Stimulated activated CD4-positive, alpha-beta T cell treated with anti-CD3 and anti-CD28 coated beads, Interleukin-4, amount 100 ng/mL, for 1 hour (primary cell): ENCODE measurements at places on chromosomes 3 and 15.

DNA sequence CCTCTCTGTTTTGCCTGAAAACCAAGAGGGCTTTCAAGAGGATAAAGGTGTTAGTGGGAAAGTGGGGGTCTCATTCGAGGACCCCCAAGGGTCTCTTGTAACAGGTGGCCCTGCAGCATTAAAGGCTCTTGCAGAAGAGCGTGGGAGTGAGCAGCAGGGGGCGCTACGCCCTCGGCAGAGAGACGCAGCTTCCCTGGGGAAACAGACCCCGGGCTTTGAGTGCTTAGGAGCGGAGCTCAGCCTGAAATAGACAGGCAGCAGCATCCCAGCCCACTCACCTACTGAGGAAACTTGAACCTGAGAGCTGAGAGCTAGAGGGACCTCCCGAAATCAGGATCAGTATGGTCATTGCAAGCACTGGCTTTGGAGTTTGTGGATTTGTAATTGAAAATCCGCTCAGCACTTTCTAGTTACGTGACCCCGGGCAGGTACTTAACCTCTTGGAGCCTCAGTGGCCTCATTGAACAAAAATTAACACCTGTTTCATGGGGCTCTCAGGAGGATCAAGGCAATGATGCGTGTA is 25.7 kb downstream of the RPLP1 start:
- DNase-seq = peak; percentile 62

GRCh38 chr15:71295603-71296314 is 180.5 kb downstream of the THSD4 start:
- DNase-seq = no peak

GRCh38 chr15:95561463-95561862 is 769.0 kb upstream of the NR2F2 start:
- no peak for DNase-seq

DNA sequence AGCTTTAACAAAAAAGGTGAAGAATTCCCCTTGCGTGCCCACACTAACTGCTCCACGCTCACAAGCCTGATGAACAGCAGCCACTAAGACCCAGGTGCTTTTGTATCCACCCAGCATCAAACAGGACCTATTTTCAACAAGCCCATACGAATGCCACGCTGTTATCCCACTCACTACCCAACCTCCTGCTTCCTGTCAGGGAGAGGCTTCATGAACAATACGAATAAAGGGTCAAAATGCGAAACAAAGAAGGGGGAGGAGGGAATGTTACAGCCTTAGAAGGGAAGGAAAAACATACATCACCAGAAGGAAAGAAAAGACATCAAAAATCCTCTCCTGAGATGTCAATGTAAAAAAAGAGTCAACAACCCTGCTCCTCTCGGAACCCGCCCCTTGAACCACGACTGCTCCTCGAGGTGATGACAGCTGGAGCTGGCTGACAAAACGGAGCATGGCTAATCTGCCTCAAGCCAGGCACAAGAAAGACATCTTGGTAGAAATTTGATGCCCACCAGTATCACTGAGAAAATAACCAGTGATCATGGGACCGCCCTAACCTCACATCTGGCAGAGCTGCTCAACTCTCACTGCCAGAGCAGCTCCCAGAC is 9.7 kb downstream of the ERC2 start:
- no peak for DNase-seq

- DNase-seq = no peak
These were observed 338.1 kb downstream of the GAP43 start for GRCh38 chr3:115961380-115961779.

- DNase-seq = no peak
These were observed 14.0 kb downstream of the PYGO1 start for GRCh38 chr15:55574096-55574495.

DNA sequence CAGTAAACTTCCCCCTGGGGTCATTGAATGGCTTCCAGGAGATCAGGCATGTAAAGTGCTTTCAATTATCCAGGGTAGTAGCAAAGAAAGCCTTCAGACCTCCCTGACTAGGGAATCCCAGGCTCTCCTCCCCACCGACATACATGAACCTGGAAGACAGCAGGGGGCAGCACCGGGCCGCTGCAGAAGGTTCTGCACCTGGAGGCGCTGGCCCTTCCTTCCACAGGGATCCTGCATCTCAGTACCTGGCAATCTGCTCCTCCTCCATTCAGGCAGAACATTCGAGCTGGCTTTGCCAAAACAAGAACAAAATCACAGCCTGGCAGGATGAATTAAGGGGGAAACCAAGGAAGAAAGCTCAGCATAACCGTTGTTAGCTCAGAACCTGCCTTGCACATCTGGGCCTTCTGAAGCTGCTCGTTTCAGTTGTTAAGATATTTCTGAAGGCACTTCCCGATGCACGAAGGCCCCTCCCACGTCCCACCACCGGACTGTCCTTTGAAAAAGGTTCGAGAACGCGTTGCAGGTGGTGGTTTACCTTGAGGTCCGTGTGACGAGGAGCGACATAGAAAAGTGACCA is 237.7 kb downstream of the SLCO3A1 start:
- DNase-seq = no peak

GRCh38 chr3:71584394-71585011 is 975 bp upstream of the FOXP1 start:
- DNase-seq = peak; percentile 65

GRCh38 chr15:45417303-45417950 is 39.1 kb upstream of the GATM start:
- no peak for DNase-seq

DNA sequence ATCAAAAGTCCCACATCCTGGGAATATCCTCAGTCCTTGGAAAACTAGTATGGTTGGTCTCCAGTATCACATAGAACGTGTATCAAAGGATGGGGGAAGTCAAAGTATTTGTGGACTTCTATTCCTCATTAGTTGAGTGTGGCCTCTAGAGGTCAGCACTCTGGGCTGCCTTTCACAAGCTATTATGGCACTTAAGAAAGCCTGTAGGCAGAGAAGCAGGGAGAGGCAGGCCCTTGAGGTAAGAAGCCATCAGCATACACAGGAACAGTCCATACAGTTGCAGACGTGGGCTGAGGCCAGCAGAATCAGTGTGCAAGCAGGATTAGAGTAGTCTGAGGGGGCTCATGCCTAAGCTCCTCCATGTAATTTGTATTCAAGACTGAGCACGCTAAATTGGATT is 341.7 kb downstream of the CLSTN2 start:
- no peak for DNase-seq

DNA sequence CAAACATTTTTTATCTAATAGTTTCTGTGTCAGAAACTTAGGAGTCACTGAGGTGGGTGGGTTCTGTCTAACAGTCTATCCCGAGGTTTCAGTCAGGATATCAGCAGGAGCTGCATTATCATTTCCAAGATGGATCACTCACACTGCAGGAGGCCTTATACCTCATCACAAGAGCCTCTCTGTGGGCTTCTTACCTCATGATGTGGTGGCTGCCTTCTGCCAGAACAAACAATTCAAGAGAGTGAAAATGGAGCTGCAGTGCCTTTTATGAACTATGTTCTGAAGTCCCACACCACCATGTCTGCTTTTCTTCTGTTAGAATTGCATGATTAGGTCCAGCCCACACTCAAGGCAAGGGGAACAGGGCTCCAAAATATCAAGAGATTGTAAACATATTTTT is 27.9 kb downstream of the RFX7 start:
- no peak for DNase-seq

- DNase-seq = no peak
These were observed 420.6 kb downstream of the TUSC7 start for GRCh38 chr3:117130222-117130621.

- DNase-seq = no peak
These were observed 26.0 kb downstream of the PPCDC start for GRCh38 chr15:75049392-75049791.

GRCh38 chr15:41546851-41547786 is 3.1 kb upstream of the RPAP1 start:
- DNase-seq = no peak

DNA sequence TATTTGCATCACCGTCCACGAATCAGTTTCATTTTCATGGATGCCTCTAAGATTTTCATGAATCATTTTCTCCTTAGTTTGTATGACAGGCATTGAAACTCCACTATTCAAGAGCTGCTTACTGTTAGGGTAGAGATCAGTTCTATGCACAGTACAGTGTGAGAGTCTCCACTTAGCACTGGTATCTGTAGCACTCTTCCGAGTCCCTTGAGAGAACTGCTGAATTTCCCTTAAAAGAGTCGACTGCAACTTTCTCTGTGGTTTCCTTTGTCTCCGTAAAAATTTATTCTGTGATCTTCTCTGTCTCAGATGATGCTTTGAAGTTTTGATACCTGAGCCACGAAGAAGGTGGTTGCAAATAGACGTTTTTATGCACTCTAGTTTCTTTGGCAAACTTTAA is 14.8 kb downstream of the GTPBP8 start:
- no peak for DNase-seq
